ENCODE measurements at places on chromosomes 7 and 10.

DNA sequence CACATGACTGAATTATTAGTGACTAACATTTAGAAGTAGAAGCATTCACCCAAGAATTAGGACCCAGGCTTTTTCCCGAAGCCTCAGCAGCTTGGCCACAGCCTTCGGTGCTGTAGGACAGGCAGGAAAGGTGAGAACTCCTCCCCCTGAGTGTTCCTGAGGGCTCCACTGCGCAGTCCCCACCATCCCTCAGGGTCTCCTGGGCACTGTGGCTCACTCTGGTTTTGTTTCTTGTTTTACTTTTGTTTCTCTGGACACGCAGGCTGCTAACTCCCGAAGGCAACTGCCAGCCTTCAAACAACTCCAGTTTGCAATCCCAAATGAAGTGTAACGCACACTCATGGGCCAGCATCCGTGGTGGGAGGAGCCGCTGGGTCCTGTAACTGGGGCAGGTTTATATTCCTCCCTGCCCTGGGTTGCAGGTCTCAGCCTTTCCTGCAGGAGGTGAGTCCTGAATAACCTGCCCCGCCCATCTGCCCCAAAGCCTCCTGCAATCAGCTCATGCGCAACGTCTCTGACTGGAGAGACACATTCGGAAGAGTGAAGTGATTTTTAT, 492.9 kb downstream of the PTPRN2 start:
- DNase-seq = no peak

- DNase-seq = no peak
These were observed 5.7 kb downstream of the NAT16 start for GRCh38 chr7:101174322-101174854.

DNA sequence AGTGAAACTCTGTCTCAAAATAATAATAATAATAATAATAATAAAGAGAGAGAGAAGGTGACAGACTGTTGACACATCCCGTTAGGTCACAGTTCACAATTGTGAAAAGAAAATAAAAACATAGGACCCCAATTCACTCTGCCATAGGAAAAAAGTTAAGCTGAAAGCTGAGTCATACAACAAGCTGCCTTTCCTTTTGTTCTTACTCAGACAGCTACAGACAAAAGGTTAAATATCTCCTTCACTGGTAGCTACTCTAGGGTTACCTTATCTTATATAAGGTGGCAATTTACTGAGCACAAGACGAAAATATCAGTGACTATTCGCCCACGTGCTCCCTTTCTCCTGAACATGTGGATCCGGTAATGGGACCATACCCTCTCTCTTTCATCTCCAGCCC, 17.5 kb downstream of the TUBAL3 start:
- DNase-seq = no peak

DNA sequence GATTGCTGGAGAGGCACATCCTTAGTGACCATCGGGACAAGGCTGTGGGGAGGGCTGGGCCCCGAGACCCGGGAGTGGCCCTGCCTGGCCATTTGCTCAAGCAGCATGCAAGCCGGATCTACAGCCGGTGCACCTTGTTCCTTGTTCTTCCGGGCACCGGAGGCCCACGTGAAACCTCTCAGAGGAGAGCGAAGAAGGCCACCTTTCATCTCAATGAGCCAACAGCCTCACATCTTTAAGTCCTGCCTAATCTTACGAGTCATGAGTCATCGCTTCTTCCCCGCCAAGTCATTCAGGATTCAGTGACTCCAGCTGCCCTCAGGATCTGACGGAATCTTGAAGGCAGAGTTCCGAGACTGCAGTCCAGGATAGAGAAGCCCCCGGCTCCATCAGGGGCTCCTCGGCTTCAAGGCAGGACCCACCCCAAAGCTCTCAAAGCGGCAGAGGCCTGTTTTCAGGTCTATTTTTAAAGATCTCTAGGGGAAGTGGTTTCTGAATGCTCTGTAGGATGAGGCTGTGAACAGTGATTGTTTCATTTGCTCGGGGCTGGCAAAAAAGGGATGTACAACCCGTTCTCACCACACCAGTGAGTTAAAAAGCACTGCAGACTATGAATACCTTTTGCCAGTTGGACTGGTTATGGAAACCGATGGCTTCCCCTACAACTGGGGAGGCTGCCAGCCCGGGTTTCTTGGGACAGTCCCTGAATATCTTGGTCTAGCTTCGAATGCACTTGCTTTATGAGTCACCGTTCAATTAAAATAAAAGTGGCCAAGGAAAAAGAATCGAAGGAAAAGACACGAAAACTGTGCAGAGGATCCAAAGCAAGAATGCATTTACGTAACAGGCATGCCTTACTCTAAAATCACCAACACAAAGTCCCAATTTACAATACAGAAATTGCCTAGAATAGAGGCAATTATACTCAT, 57.2 kb upstream of the ECHDC3 start:
- DNase-seq = no peak

DNA sequence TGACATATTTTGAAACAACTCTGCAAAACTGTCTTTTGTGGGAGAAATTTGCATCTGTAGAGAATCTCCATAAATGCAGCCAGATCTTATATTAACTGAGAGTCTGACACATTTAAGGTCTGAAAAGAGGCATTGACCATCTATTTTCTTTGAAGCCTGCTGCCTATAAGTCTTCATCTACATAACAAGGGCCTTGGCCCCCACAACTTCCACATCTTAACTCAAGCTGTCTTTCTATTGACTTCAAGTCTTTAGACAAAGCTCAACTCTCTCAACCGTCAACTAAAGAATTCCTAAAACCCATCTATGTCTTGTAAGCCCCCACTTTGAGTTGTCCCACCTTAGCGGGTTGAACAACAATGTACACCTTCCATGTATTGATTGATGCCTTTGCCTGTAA, 72.4 kb upstream of the ADCY1 start:
- DNase-seq = no peak

GRCh38 chr10:112526906-112527305, 79.9 kb downstream of the VTI1A start:
- DNase-seq = no peak

DNA sequence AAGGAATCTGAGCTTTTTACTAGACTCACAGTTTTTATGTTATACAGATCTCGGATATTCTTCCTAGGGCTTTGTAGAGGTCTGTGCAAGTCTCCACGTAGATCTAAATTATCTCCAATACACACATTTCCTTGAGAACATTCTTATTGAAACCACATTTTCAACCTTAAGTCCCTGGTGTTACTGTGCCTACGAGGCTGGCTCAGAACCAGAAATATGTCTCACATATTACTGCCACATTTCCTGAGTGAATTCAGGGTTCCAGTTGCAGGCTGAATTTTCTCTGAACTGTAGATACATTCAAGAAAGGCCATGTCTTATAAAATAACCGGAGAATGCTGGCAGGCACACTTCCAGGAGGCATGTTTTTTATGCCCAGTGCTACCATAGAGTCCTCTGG, 46.5 kb downstream of the INHBA start:
- no peak for DNase-seq

- no peak for DNase-seq
These were observed 331.1 kb downstream of the CALN1 start for GRCh38 chr7:72080865-72081510.

- no peak for DNase-seq
These were observed 170.8 kb downstream of the PDE1C start for GRCh38 chr7:31899356-31899927.

DNA sequence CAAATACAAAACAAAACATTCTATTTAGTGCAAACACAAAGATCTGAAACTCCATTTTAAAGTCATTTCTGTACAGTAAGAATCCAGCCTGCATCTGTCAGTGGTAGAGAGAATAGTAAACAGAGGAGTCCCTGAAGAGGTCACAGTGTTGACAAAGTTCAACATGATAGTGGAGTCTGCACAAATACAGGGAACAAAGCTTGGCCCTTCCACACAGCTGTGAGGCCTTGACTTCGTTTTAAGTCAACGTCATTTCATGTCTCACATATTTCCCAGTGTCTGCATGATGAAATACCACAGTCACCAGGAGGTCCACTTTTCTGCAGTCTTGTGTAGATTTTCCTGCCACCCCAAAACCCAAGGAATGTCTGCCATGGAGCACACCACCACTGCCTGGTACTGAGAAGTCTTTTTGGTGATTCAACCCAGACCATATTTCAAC, 33.0 kb downstream of the CYP26A1 start:
- DNase-seq = peak; percentile 69

GRCh38 chr10:24920907-24921881, 31.2 kb downstream of the PRTFDC1 start:
- DNase-seq = no peak

DNA sequence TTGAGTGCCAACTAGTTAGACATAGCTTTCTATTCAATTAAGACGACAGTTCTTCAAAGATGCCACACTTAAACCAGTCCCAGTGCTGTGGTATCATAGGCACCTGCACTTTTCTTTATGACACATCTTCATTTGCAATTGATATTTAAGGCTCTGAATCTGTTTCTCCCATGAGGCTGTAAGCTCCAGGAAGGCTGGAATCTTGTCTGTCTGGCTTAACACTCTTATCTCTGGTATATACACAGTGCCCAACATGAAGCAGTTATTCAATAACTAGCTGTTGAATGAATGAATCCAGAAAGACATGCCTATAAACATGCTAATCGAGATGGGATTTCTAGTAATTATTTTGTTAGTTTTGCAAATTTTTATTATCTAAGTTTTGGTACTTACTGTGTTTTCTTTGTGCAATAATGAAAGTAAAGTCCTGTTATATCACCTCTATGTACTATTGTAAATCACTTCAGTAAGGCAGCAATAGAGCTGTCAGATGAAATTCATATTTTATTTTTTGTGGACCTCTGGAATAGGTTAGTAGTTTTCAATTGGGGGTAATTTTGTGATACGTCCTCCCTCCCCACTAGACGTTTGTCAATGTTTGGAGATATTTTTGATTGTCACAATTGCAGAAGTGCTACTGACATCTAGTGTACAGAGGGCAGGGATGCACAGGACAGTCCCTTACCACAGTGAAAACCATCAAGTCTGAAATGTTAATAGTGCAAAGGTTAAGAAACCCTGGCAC, 51.3 kb upstream of the STEAP4 start:
- DNase-seq = no peak

DNA sequence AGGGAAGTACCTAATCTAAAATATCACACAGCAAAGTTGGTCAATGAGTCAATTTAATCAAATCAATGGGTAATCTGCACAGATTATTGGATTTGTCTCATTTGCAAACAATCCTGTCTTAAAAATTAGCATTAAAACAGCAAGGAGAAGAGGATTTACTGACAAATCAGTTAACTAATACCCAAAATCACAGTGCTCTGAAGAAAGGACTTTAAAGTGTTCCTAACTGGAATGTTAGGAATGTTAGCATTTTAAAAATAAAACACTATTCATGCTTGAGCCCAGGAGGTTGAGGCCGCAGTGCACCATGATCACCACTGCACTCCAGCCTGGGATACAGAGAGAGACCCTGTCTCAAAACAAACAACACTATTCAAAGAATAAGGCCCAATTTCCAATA, 83.1 kb downstream of the CHCHD3 start:
- no peak for DNase-seq

GRCh38 chr10:66350622-66351399, 575.0 kb upstream of the LRRTM3 start:
- DNase-seq = no peak

DNA sequence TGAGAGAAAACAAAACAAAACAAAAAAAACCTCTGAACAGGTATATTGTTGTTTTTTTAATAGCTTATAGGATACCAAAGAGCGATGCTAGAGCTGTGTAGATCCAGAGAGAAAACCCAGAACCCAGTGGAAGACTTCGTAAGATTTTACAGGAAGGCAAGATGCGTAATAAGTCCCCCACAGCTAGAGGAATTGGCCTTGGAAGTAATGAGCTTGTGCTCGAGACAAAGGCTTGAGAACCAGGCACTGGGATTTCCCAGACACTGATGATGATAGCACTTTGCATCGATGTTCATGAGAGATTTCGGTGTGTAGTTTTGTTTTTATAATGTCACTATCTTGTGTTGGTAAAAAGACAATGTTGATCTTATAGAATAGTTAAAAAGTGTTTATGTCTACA, 821.5 kb upstream of the IGFBP3 start:
- no peak for DNase-seq

- peak; percentile 41 for DNase-seq
These were observed 12.7 kb upstream of the EFCAB10 start for GRCh38 chr7:105594034-105594433.

- no peak for DNase-seq
These were observed 28.0 kb downstream of the ABLIM1 start for GRCh38 chr10:114629824-114630730.
